ENCODE measurements at places on chromosomes 6 and 20.

- no peak for DNase-seq
These were observed 102.6 kb upstream of the ZFP64 start for GRCh38 chr20:52294106-52294628.

GRCh38 chr20:43508604-43509040, 1.1 kb downstream of the L3MBTL1 start:
- DNase-seq = no peak

DNA sequence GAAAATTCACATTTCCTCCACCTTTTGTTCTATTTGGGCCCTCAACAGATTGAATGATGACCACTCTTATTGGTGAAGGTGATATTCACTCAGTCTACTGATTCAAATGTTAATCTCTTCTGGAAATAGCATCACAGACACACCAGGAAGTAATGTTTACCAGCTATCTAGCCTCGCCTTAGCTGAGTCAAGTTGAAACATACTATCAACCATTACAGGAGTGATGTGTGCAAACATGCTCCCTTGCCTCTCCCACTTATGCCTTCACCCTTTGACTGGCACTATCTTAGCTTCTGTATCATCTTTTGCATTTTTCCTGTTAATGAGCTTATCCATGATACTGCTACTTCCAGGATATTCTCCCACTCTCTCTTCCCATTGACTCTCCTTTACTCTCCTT, 191.9 kb downstream of the CENPW start:
- no peak for DNase-seq

GRCh38 chr6:102215425-102215824, 821.9 kb downstream of the GRIK2 start:
- DNase-seq = no peak

GRCh38 chr6:18491308-18492045, 104.3 kb downstream of the RNF144B start:
- no peak for DNase-seq

DNA sequence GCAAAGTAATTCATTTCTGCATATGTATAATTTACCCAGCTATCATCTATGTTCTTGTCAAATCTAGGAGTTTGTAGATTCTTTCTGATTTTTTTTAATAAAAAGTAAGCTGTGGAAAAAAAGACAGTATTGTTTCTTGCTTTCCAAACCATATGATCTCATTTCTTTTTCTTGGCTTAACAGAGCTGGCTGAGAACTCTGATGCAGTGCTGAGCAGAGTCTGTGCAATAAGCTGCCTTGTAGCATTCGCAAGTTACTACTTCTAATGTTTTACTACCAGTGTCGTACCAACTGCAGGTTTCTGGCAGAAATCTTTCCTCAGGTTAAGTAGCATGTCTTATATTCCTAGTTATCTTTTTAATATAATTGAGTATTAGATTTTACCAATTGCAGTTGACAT, 15.6 kb downstream of the RRBP1 start:
- no peak for DNase-seq

DNA sequence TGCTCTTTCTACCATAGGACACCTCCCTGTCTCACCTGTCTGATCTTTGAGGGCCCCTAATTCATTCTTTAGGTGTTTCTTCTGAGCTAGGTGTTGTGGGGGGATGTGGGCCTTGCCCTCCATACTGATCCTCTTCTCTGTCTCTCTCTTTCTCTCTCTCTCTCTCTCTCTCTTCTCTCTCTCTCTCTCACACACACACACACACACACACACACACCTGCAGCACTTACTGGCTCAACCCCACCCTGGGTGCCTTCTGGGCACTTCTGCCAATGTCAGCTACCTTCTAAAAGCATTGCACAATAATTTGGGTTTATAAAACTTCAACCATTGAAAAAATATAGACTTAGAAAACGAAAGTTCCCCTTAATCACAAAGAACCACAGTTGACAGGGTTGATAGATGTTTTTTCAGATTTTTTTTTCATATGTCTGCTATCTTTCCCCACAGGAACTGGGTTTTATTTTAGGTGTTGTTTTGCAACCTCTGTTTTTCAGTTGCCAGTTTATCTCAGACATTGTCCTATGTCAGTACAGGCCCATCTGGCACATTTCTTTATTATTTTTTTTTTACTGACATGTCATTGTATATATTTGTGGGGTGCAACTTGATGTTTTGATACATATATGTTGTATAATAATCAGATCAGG, 28.1 kb downstream of the PKIG start:
- no peak for DNase-seq

DNA sequence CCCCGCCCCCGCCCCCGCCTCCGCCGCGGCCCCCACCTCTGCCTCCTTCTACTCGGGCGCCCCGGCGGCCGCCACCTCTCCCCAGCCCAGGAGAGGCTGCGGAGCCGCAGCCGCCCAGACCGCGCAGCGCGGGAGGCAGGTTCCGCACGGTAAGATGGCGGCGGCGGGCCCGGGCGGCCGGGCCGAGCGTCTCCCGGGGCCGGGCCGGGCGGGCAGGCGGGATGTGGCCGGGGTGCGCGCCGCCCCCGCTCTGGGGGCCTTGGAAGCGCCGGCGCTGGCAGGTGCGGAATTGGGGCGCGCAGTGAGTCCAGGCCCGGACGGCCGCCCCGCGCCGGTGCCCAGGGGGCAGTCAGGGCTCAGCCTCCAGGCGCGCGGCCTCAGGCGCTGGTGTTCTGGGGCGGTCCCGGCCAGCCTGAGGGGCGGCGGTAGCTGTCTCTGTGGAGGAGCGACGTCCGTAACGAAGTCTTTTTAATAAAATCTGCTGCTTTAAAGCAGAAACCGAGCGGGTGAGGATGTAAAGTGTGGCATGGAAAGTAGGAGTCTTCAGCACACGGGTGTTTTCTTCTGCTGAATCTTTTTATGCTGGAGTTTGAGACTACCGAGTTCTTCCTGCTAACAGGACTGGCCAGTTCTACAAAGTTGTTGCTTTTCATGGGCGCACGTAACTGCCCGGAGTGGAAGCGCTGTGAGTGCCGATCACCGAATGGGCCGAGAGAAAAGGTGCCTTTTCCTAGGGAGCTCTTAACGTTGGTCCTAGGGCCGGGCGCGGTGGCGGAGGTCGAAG, at the start of gene GID8:
GID8 (plus strand) TSS at position 43 of the 784 bp plus-strand sequence. CDS start 3,356 bp downstream, outside the sequence.
- DNase-seq = peak; percentile 73

GRCh38 chr20:371755-372542, 8.6 kb upstream of the TRIB3 start:
- DNase-seq = peak; percentile 77

DNA sequence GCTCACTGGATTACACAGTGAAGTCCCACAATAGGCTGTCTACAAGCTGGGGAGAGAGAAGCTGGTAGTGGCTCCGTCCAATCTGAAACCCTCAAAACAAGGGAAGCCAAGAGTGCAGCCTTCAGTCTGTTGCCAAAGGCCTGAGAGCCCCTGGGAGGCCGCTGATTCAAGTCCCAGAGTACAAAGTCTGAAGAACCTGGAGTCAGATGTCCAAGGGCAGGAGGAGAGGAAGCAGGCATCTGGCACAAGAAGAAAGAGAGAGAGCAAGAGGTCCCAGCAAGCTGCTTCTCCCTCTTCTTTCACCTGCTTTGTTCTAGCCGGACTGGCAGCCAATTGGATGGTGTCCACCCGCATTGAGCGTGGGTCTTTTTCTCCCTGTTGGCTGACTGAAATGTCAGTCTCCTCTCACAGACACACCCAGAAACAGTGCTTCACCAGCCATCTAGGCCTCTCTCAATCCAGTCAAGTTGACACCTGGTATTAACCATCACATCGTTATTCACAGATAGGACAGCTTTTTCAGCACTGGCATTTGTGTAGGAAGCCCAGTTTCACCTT, 51.2 kb downstream of the CRYBG1 start:
- no peak for DNase-seq

DNA sequence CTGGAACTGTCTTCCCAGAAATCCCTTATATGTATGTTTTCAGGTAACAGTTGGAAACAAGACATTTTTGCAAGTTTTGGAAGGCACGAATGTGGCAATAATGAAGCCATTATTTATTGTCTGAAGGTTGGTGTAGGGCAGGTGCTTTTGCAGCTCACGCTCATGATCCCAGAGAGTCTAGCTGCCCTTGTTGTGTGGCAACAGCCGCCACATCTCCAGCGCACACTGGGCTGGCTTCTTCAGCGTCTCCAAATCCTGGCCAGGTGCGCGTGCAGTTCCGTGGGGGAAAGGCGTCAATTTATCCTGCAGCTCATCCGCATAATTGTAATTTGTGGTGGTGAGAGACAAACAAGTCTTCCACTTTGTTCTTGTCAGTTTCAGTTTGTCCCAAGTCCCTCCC, 71.2 kb downstream of the TRDN start:
- no peak for DNase-seq

GRCh38 chr6:129732034-129732433, 22.1 kb upstream of the ARHGAP18 start:
- DNase-seq = no peak

GRCh38 chr6:89144354-89144906, 1.4 kb upstream of the PM20D2 start:
- DNase-seq = no peak

DNA sequence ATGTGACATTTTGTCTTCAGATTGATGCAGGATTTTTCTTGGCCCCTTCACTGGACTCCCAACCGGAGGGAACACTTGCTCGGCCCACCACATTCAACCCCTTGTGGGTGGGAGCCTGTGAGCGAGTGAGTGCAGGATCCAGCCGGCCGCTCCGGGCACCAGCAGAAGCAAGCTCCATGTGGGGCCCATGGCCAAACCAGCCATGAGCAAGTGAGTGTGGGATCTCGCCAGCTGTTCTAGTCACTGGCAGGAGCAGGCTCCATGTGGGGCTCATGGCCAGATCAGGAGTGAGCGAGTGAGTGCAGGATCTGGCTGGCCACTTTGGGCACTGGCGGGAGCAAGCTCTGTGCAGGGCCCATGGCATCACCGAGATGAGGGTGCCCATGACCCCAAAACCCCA, 42.6 kb downstream of the OSTM1 start:
- DNase-seq = no peak

GRCh38 chr6:90793771-90794170, 206.9 kb upstream of the MAP3K7 start:
- no peak for DNase-seq

- DNase-seq = no peak
These were observed 164.8 kb upstream of the BMP5 start for GRCh38 chr6:56040223-56040622.

- peak; percentile 35 for DNase-seq
These were observed 1.4 kb upstream of the CEP43 start for GRCh38 chr6:166997768-166998255.

DNA sequence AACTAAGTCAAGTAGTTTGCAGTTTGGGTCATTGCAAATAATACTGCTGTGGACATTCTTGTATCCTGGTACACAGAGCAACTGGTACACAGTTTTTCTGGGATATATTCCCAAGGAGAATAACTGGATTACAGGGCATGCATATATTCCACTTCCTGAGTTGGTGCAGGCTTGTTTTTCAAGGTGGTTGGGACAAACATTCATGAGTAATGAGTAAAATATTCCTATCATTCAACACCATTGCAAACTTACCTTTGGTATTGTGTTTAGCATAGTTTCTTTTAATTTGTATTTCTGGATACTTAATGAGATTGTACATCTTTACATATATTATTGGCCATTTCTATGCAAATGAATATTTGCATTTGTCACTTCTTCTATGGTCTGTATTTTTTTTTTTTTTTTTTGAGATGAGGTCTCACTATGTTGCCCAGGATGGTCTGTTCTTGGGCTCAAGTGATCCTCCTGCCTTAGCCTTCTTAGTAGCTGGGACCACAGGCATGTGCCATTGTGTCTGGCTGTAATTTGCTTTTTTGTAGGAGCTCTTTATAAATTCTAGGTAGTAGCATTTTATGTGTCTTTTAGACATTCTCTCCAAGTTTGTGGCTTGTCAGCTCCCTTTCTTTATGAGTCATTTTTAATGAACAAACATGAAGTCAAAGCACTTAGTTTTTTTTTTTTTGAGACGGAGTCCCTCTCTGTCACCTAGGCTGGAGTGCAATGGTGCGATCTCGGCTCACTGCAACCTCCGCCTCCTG, 158.7 kb downstream of the SOX4 start:
- DNase-seq = no peak

DNA sequence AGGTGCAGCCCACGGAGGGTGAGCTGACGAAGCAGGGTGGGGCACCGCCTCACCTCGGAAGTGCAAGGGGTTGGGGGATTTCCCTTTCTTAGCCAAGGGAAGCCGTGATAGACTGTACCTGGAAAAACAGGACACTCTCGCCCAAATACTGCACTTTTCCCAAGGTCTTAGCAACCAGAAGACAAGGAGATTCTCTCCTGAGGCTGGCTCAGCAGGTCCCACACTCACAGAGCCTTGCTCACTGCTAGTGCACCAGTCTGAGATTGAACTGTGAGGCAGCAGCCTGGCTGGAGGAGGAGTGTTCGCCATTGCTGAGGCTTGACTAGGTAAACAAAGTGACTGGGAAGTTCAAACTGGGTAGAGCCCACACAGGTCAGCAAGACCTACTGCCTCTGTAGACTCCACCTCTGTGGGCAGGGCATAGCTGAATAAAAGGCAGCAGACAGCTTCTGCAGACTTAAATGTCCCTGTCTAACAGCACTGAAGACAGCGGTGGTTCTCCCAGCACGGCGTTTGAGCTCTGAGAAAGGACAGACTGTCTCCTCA, 28.0 kb downstream of the SYNE1 start:
- no peak for DNase-seq

GRCh38 chr20:37518059-37518458, 3.0 kb upstream of the NNAT start:
- no peak for DNase-seq

DNA sequence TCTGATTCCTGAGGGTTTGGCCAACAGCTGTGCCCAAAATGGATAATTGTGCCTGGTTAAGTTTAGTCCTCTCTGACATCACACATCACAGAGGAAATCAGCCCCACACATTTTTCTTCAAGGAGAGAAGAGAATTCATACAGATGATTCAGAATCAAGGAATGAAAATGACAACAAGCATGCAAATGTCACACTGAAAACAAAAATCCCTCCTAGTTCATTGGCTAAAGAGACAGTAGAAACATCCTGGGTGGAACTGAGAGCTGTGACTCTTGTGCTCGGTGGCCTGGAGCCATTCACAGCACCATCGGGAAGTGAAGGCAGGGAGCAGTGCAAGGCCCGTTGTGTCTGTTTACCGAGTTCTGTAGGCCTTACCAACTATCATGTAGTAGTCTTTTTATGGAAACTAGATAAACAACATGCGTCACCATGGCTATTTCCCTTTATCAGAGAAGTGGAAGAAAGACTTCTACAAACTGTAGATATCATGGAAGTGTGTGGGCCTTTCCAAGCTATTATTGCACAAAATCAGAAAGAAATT, 81.7 kb upstream of the TENT5A start:
- peak; percentile 26 for DNase-seq

GRCh38 chr20:5467086-5467485, 150.3 kb upstream of the PROKR2 start:
- DNase-seq = no peak

Data from HTR-8/SVneo (cell line).